ENCODE measurements at places on chromosomes 5 and 9.

DNA sequence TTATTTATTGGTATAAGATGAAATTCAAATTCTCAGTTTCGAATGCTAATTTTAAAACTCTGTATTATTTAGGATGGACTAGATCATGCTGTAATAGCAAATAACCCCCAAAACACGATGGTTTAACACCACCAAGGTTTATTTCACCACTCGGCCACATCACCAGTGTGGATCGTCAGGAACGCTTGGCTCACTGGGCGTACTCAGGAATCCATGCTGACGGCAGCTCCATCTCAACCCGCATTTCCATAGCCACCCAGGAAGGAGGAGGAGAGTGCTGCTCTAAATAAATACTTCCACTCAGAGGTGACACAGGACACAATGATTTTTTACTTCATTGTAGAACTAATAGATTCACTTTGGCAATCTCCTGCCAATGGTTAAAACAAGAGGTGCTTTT lies 347.4 kb downstream of the SH3GL2 start:
- no peak for DNase-seq

- no peak for DNase-seq
Measured at GRCh38 chr5:178218237-178218776, 14.0 kb downstream of the HNRNPAB start.

DNA sequence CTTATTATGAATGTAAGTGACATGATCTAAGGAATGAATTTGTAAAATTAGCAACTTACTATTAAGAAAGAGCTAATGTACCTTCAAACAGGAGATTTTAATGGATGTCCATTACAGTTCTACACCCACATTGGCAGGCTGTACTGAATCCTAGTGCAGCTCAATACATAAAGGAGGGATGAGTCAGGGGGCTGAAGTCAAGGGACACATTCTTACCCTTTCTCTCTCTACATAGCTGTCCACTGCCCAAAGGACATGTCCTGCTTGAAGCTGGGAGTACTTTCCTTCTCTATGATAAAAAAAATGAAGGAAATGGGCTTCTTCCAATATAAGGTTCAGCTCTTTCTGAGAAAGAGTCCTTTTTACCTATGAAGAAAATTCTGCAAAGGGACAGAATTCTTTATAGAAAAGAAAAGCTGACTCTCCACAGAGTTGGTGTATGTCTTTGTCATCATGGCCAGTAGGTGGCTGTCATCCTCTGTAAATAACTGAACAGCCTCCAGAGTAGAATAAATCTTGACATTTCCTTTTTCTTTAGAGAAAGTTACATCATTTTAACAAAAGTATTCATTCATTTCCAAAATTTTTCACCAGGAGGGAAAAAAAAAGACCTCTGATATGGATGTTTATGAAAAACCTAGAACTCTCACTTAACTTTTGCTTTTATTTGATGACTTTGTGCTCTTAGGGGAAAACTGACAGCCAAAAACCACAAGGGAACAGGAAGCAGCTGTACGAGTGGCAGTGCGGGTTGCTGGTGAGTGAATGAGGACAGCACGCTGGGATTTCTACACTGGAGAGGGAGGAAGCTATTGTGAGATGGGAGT lies 13.1 kb upstream of the IFNA14 start:
- peak; percentile 11 for DNase-seq

GRCh38 chr5:74113196-74113540 lies 487.2 kb downstream of the ARHGEF28 start:
- DNase-seq = no peak

DNA sequence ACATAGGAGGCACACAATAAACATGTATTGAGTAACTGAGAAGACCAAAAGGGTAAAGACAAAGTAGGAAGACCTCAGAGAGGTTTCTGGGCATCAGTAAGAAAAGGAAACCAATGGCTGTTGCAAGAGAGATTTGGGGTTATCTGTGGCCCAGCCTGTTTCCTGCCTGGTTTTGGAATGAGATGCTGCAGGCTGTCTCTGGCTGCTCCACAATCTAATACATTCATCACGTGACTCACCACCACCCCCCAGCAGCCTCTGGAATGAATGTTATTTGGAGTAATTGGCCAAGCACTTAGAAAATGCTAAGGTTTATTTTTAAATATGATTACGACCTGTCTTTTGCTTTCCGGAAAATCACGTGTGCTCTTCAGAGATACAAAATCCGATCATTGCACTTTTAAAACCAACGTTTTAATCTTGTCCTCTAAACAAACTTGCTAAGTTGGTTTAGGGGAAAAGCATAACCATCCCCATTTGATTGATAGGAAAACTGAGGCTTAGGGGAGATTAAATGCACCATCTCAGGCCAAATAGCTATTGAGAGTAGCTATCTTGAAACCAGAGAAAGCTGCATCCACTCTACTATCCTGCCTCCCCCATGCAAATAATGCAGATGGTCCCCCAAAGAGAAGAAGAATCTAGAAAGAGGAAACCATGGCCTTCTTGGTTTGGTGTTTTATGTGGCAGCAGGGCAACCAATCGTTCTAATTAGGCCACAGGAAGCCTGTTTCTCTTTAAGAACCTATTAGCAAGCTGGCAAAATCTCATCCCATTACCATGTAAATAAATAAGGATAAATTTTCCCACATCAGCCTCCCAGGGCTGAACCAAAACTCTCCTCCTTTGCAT lies 151.8 kb upstream of the ADRA1B start:
- DNase-seq = no peak

DNA sequence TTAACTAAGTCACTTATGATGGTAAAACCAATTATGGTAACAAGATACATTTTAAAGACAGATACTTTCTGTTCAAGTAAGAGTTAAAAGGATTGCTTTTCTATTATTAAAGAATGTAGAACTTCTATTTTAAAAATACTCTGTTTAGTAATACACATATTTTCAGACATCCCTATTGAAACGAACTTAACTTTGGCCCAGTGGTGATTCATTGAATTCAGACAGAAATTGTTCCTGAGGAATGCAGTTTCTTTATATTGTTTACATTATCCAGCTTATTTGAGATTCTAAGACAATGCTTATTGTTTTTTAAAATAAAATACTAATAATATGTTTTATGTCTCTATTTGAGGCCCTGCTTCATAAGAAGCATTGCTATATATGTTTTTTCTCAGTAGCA lies 816.4 kb downstream of the SEMA5A start:
- no peak for DNase-seq

GRCh38 chr5:83126501-83126900 lies 49.2 kb downstream of the XRCC4 start:
- DNase-seq = no peak

GRCh38 chr9:129597355-129598088 lies 23.4 kb downstream of the C9orf50 start:
- no peak for DNase-seq

DNA sequence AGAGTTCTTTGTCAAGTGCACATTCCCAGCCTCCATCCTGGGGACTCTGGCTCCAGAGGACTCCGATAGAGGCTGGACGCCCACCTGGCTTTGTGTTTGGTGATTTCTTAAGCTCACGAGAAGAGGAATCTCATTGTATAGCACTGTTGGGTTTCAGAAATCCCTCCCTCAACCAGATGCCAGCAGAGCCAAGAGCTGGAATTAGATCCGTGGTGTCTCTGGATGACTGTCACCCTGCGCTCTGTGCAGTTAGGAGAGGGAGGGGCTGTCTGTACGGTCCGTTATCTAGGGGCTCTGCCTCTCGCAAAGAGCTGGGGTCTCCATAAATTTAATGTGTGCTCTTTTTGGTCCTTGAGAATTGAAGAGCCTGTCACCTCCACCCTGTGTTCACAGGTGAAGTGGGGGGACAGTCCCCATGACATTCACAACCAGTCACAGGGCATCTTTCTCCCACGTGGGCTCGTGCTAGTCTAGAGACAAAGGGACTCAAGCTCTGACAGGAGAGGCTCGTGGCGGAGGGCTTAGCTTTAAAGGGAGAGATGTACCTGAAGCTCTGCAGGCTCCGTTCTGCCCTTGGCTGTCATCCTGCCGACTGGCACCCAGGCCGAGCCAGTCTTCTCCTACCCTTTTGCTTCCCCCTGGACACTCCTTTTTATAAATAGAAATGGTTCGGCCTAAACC lies 41.4 kb downstream of the FAM78A start:
- DNase-seq = no peak

- DNase-seq = no peak
Measured at GRCh38 chr5:24510523-24510988, 134.2 kb downstream of the CDH10 start.

GRCh38 chr5:72468606-72469005 lies 38.6 kb downstream of the ZNF366 start:
- no peak for DNase-seq

DNA sequence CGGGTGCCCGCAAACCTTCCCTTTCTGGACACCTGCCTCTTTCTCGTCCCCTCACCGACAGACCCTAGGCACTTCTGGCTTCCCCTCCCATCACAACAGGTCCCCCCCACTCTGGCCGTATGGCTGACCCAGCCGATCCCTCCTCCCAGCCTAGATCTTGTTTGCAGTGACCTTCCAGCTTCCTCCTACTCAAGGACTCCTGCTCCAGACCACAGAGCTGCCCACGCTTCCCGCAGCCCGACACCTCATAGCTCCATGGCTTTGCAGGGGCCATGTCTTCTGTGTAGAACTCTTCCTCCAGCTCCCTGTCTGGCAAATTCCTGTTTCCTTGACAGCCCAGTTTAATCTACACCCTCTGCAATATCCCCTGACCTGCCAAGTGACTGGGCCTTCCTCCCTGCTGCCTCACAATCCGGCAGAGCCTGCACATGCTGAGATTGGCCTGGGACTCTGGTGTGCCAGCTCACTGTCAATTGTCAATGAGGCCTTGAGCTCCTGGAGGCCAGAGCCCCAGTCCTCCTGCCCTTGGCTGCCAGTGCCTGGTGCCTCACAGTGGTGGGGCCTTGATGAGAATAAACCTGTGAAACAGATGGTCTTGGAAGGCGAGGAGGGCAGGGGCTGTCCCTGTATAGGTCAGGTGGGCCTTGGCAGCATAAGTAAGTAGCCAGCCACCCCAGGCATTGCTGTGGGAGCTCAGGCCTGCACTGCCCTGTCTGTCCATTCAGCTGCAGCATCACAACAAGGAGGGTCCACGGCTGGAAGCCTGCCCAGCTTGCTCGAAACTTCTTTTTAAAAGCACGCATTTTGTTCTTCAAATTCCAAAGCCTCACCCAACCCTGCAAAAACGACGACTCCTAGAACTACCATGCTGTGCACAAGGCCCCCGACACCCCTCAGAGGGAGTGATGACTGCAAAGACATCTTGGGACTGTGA lies 50.5 kb downstream of the GADD45G start:
- no peak for DNase-seq

- no peak for DNase-seq
Measured at GRCh38 chr5:73624888-73625287, 1.1 kb upstream of the ARHGEF28 start.

GRCh38 chr9:137244486-137245449 lies 3.7 kb downstream of the TUBB4B start:
- no peak for DNase-seq

DNA sequence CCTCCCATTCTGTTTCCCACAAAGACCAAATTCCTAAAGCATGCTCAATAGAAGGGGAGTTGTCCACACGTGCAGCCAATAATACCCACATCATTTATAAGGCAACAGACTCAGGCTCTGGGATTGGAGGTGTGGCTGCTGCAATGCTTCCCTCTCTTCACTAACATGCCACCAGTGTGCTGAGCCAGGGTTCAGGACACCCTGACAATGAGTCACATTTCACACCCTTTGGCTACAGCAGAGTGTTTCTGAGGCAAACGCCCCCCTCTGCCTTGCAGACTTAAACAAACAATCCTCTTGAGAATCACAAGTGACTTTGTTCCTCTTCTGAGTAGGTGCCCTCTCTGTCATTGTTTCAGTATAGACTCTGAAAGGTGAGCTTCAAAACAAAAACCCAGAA lies 189.3 kb upstream of the TLE4 start:
- DNase-seq = no peak

- DNase-seq = no peak
Measured at GRCh38 chr5:123710031-123710430, 198.1 kb downstream of the CSNK1G3 start.

DNA sequence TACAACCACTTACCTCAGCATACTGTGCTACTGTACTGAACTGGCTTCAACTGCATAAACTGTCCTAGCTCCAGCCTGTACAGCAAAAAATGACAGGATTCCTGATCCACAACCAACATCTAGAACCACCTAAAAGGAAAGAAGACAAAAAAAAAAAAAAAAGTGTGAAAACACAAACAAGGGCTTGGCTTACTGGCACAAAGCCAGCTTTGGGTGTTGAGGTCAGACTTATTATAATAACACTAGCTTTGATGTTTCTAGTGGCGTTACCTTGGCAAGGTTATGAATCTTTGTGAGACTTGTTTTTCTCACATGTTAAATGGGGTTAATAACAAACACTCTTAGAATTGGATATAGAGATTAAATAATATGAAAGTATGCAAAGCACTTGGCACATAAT lies 148.5 kb upstream of the PUM3 start:
- no peak for DNase-seq

GRCh38 chr5:5494489-5495402 lies 72.3 kb downstream of the ICE1 start:
- DNase-seq = no peak

DNA sequence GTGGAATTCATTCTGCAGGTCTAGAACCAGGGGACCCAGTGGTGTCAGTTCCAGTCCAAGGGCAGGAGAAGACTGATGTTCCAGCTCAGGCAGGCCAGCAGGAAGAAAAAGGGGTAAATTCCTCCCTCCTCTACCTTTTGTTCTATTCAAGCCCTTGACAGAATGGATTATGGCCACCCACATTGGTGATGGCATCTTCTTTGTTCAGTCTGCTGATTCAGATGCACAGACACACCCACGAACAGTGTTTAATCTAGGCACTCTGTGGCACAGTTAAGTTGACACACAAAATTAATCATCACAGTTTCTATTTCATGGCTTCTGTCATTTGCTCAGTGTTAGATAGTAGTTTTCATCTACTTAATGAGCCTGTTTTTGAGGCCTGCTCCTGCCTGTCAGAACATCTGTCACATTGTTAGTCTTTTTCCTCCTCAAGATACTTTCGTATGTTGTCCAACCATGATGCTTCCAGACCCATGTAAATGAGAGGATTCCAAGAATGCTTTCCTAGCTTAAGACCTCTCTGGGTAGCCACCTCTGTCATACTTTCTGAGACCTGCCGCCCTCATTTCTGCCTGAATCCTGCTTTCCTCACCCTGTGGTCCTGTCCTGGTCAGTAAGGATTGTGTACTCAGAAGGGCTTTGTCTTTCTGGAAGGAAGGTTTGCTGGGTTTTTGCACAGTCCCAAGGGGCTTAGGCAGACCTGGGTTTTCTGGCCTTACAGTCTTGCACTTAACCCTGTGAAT lies 72.5 kb downstream of the SPIN1 start:
- DNase-seq = no peak

DNA sequence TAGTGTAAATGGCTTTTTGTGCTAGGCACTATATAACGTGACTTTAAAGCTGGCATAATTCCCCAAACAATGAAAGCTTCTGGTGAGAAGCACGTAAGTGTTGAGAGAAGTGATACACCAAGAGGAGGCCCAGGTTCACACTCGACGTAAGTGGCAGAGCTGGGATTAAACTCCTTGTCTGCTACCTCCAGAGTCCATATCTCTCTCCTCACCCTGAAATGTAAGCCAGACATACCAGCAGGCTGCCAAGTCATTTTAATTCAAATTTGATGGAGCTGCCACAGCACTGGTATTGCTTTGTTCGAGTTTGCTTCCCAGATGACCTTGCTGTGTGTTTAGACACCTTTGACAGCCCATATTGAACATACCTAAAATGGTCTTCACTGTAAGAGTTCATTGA lies 319.7 kb downstream of the GLIS3 start:
- no peak for DNase-seq

Data from right lung (tissue), 10 donors.